Endothelial cell (in vitro differentiated cells): ENCODE measurements at places on chromosomes 7 and 10.
A peak's percentile ranks its signal among the peaks of the same experiment; 100 is the strongest.

GRCh38 chr7:651032-651728 lies 75.3 kb upstream of the DNAAF5 start:
- no peak for DNase-seq

- no peak for DNase-seq
Observed at GRCh38 chr7:103120362-103120761, 28.5 kb downstream of the NAPEPLD start.

DNA sequence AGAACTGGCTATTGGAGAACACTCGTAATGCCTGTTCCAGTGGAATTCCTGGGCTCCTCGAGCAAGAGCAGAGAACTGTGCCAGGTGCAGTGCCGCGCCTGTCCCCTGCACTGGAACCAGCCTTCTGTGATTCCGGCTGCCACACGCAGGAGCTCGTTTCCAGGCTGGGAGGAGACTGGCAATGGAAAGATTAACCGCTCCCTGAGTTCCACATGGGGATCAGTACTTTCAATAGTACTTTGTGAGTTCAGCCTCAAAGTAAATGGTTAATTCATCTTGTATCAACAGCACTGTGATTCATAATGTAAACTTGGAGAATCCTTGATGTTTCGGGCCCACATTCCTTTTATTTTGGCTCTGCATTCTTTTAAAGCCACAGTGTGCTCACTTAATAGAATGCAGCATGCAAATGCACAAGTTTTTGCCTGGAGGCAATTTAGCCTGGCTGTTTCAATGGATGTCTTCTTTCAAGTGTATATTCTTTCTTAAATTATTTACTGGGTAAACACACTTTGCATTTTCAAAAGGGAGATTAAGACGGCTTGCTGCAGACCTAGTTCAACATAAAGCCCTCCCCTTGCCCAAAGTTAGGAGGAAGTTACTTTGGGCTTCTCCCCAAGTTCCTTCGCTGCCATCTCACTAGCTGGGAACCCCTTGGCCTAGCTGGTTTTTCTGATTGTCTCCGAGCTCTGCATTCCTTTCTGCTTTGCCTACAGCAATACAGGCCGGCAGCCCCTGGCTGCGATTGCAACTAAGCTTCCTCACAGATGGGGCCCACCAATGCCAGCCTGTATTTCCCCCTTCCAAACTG lies 138.1 kb upstream of the TCF7L2 start:
- DNase-seq, result no peak

DNA sequence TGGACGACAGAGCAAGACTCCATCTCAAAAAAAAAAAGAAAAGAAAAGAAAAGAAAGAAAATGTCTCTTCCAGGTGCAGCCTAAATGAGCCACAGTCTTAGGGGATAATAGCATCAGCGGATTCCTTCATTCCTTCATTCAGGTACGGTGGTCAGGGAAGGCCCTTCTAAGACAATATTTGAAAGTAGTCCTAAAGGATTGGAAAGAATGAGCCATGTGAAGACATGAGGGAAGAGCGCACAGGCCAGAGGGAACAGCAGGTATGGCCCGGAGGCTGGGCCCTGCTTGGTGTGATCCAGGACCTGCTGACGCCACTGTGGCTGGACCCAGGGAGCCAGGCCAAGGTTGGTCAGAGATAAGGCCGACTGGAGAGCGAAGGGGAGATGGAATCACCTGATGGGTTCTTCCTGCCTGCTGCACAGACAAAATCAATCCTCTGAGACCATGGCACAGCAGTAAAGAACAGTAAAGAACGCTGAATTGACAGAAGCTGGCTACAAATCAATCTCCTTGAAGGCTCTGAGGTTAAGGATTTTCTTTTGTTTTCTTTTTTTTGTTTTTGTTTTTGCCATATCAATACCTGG lies 16.3 kb upstream of the MKRN1 start:
- DNase-seq, result no peak

DNA sequence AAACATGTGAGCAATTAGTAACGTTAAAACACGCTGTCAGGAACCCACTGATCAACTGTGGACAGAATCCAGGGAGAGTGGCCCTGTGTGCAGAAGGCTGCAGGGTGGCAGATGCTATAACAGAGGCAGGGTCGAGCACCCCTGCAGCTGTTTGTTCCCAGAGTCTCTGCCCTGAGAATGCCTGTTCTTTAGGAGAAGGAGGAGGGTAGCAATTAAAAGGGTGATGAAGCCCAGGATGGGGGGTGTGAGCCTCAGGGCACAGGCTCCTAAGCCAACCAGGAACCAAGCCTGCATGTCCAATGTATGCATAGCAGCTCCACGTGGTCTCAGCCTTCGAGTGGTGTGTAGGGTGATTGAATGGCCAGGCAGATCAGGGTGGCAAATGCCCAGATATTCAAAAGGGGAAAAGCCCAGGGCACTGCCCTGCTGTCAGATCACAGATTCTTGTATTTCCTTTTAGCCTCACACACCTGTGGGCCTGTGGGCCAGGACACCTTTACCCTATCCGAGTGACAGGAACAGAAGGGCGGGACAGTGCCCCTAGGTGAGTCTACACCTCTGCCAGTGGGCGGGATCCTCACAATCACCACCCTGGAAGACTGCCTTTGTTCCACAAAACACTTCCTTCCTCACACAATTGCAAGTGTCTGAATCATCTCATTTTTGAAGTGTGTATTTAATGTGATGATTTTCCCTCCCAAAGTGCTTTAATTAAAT lies 7.3 kb downstream of the WDFY4 start:
- DNase-seq, result no peak

GRCh38 chr7:155578016-155578415 lies 31.7 kb upstream of the CNPY1 start:
- no peak for DNase-seq

DNA sequence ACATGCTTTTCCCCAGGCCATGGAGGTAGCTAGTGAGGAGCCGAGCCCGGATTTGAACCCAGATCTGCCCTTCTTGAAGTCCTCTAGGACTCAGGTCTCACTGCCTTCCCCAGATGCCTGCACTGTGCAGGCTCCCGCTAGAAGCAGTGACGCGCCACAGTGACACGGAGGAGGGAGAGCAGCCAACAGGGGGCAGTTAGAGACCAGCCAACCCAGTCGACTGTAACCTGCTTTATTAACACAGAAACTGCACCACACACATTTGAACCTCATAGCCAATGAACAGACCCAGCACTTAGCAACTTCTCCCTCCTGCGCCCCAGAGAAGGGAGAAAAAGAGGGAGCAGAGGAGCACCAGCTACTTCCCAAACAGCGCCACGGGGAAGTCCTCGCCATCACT lies 27.4 kb downstream of the PILRA start:
- peak; percentile 56 for DNase-seq

DNA sequence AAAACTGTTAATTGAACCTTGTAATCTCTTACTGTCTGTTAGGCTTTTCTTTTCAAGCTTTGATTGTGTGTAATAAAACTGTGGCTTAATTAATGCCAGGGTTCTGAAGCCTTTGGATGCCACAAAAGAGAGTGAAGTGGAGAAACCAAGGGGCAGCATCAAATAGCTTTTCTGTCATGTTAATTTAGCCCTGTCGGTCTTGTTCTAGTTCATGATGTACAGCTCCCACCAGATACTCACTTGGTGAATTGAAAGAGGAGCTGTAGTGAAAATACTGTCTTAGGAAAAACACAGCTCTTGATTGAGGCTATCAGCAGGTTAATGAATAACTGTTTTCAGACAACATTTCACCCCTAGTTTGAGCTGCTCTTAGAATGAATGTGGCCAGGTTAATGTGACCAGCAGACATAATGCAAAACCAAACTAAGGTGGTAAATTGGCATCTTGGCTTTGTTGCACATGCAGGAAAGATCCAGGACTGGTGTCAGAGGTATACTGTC lies 94.2 kb downstream of the POLL start:
- DNase-seq, result no peak

- DNase-seq, result peak; percentile 88
Observed at GRCh38 chr7:28093623-28094232, 86.9 kb downstream of the JAZF1 start.

DNA sequence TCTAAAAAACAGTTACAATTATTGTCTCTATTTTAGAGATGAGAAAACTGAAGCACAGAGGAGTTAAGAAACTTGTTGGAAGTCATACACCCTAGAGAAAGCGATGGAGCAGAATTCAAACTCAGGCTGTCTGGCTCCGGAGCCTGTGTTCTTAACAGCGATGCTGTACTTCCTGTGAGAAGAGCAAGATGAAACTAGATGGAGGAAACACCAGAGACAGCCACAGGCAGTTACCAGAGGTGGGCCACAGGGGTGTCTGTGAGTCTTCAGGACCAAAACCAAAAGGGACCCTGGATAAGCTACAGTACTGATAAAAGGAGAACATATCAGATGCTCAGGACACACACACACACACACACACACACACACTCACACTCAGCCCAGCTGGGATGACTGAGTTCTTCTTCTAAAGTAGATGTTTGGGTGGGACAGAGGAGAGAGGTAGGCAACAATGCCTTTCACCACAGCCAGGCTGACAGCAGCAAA lies 289.2 kb downstream of the FZD1 start:
- DNase-seq, result no peak

DNA sequence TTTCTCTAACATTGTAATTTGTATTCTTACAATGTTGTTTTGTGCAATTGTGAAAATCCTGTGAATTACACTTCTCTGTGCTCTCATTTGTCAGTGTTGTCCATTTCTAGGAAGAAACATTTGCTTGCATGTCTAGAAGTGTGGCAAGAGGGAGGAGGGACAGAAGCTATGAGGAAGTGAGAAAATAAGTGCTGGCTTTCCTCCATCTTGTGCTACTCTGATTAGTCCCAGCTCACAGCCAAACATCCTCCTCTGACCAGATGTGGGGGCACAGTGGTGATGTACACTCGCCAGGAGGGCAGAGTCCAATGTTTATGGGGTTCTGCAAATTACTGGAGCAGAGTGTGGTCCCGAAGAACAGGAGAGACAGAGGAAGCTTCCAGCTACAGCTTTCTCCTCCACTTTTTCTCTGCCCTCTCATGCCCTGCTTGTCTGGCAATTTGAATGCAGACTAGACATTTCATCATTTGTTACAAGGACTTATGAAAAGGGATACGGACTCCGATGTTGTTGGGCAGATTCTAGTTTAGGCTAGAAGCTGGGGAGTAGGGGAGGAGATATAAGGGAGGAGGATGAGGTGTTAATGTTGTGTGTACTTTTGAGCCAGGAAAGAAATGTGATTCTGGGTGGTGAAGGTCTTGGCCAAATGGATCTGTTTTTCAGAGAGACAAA lies 131.0 kb upstream of the C1GALT1 start:
- no peak for DNase-seq

GRCh38 chr7:33129806-33130153 lies 416 bp downstream of the BBS9 start:
- no peak for DNase-seq

- DNase-seq, result no peak
Observed at GRCh38 chr7:108576116-108576515, 6.4 kb downstream of the DNAJB9 start.

- DNase-seq, result no peak
Observed at GRCh38 chr10:2837674-2838073, 229.7 kb upstream of the PFKP start.

- no peak for DNase-seq
Observed at GRCh38 chr7:39754326-39755120, 131.2 kb downstream of the RALA start.

DNA sequence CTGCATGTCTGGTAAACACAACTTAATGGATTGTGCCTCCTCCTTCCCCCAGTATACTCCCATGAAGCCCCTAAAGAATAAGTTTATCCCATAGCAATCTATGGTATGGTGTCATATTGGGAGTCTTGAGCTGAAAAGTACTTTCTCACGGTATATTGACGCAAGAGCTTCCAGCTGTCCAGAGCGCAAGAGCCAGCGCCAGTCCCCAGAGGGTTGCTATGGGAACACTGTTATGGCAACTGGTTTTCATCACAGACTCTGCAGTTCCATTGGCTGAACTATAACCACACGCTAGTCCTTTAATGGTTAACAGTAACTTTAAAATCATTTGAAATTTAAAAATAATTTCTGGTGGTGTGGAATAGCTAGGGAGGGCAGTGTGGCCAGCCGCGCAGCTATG lies 46.9 kb downstream of the PRPF18 start:
- DNase-seq, result no peak

DNA sequence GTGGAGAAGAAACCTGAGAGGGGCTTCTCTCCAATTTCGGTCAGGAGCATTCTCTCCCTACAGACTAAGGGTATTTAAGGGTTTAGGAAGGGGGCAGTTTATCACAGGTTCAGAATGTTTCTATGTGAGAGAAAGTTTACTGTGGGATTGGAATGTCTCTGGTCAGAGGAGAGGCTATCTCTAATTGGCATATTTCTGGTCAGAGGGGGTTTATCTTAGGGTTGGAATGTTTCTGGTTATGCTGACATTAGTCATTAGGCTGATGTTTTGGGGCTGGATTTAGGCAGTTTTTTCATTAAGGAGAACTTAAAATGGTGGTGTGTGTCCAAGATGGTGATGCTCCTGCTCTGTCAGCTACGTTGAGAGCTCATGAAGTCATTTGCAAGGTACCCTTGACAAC lies 758.0 kb downstream of the TYW1 start:
- no peak for DNase-seq

DNA sequence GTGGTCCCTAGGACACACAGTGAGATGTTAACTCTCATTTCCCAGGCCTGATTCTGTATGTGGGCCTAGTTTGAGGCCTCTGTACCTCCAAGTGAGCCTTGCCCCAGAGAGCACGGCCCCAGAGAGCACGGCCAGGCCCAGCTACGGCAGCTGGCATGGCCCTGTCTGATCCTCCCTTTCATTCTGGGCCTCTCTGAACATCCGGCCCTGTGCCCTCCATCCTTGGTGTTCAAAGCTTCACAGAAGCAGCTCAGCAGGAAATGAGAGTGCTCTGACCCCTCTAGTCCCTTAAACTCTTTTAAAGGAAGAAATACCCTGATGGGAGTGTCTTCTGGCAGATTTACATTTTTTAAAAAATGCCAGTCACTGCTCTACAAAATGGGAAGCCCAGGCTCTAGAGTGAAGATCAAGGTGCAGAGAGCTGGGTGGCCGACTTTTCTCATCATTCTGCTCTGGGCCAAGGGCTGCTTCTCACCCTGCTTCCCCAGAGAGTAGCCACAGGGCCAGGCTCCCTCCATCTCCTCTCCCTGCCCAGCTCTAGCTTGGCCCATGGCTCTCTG lies 171.9 kb downstream of the RPS24 start:
- DNase-seq, result no peak

- DNase-seq, result no peak
Observed at GRCh38 chr7:153628825-153629224, 423.4 kb upstream of the DPP6 start.

GRCh38 chr7:157552295-157552993 lies 215.6 kb downstream of the DNAJB6 start:
- no peak for DNase-seq

DNA sequence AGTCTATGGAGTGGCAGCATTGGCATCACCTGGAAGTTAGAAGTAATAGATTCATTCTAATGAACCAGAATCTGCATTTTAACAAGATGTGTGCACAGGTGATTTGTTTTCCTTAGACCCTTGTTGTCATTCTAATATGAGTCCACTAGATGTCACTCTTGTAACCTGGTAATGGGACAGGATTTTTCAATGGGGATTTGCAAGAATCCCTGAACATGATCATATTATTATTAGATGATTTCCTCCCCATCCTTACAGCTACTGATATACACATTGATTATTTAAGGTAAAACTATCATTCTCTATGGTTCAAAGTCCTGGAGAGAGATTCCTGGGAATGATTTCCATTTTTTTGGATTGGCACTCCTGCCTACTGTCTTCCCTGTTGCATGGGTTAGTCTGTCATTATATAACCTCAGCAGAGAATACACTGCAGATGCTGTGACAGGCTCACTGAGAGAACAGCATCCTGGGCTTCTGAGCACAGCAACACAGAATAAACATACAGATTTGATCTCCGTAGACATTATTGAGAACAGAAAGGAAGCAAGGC lies 194.9 kb downstream of the SUGCT start:
- no peak for DNase-seq

GRCh38 chr7:22555476-22555875 lies 55.5 kb upstream of the STEAP1B start:
- no peak for DNase-seq
